ENCODE measurements at places on chromosomes 2 and 18.

DNA sequence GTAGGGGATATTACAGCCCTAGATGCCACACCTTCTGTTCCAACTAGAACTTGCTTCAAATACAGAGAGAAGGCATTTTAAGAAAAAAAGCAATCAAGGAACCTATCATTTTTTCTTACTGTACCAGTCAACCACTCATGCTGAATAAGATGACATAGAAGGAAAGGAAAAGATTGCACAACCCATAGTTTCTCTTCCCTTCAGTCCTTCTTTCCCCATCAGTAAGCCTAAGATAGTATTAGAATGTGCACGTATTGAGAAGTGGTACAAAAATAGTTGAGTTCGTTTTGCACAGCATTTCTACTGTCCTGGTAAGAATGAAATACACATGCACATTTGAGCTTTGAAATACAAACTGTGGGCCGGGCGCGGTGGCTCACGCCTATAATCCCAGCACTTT is 27.0 kb upstream of the HK2 start:
- no peak for DNase-seq

- no peak for DNase-seq
Observed at GRCh38 chr2:56230156-56230555, 46.4 kb downstream of the CCDC85A start.

- no peak for DNase-seq
Observed at GRCh38 chr2:205702576-205702975, 20.3 kb downstream of the NRP2 start.

DNA sequence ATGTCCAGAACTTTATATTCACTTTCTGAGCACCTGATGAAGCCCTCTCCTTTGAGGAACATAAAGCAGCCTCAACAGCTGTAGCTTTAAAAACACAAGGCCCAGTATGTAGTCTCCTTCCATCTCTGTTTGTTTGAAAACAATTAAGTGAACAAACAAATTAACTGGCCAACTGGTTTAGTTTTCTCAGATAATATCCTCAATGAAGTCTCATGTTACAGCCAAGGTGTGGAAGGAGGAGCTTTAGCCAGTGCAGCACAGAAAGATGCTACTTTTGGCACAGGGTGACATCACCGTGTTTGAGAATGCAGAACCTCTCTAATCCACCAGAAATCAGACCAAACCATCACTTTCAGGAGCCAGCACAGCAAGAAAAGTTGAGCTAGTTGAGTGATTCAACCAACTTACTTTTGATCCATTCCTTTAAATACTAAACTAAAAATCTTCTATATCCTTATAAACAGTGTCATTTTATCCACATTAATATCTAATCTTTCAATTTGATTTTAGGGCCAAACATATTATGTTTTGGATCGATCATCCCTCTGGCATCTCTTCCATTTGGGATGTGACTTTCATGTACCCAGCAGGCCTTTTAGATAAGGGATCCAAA is 488.7 kb downstream of the ARHGAP15 start:
- no peak for DNase-seq

DNA sequence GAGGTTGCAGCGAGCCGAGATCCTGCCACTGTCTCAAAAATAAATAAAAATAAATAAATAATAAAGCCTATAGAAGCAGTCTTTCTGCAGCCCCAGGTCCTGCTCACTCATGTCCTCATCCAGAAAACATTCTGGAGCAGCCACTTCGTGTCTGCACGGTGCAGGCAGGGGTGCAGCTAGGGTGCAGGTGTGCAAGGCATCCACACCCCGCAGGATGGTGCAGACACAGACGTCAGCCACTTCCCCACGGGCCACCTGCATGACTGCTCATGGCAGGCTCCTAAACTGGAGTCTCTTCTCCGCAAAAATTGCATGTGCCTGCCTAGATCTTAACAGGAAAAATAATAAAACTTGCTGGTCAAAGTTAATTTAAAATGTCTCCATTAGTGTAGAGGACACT is 80.2 kb upstream of the SNTG2 start:
- DNase-seq: no peak

DNA sequence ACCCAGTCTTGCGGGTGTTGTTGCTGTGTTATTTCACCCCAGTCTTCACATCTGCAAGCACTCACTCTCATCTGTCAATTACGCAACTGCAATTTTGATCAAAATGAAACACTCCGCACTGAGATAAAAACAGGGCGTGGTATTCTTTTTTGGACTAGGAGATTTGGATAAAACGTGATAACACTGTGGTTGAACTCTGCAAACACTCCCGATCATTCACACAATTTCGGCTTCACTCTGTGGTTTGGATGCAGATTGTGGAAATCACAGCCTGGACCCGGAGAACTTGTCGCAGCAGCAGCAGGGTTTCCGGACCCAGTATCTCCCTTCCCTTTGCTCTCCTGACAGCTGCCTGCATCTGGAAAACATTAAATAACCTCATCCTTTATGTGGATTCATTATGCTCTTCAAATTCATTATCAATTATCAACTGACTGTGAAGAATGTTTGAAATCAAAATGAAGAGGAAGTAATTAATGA is 49.4 kb upstream of the APCDD1 start:
- DNase-seq: no peak

DNA sequence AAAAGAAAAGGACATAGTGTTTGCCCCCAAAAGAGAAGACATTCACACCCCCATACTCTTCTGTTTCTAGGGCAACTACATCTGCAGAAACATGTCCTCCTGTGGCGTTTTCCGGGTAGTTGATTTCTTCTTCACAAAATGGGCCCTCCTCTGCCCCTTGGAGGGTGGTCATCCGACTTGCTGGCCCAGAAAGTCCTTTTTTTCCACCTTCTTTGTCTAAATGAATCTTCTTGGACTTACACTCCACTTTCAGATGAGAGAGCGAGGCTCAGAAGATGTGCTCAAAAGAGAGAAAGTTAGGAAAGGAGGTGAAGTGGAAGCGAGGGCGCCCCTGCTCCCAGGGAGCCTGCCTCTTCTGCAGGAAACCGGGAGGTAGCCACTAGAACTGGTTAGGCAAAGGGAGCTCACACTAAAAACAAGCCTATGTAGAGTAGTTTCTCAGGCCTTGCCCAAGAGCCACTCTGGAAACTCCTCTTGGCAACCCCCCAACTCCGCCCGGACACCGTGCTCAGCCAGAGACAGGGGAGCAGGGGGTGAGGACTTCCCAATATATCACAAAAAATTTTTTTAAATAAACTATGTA is 10.2 kb upstream of the SIX3 start:
- DNase-seq: no peak

DNA sequence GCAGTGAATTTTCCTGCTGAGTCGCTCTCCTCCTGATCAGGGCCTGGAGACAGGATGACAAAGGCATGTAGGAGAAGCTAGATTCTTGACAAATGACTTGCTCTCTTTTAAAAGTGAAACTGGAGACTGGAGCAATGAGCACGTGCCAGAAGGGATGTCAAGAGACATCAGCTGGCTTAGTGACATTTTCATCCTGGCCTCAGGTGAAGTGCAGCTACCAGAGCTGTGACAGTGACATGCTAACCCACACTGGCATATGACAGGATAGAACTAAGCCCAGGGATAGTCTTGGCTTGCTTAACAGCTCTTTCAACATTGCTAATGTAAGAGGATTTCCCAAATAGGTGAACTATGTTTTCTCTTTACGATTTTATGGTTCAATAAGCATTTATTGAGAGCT is 757.5 kb upstream of the DDX18 start:
- DNase-seq: no peak

- DNase-seq: no peak
Observed at GRCh38 chr2:67954093-67954748, 108.6 kb downstream of the C1D start.

DNA sequence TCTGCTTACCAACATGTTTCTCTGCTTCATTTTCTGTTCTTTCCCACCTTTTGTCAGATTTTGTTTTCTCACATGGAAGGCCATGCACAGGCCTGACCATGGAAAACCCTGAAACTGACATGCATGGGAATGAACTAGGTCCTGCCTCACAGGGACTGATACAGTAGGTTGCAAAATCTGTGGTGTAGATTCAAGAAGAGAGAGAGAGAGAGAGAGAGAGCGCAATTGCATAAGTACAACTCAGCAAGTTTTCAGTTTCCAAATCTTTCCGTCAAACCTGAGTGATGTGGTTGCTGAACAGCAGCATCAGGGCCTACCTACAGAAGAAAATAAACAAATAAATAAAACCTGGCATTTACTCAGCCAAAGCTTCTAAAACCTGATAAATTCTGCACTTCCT is 87.5 kb upstream of the RNF152 start:
- no peak for DNase-seq

DNA sequence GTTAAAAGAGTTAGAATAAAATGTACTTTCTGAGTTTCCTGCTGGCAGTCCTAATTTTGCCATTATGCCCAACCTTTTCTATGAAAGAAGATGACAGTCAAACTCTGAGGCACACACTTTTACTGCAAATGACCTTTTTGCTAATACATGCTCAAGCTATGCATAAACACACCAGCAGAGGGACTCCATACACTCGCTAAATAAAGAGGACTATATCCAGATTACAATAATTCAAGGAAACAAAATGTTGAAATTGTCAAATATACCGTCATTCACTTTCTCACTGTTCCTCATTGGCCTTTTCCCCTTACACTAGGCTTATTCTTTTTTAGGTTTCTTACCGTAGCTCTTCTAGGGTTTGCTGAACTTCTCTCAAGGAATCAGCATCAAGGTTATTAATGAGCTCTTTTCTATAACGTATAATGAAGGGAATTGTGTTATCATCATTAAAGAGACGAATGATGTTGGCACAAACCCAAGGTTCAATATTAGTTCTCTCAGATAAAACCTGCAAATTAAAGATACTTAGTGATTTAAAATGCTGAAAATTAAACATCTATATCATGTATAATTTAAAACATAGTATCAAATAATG is 25.7 kb downstream of the SRBD1 start:
- no peak for DNase-seq

DNA sequence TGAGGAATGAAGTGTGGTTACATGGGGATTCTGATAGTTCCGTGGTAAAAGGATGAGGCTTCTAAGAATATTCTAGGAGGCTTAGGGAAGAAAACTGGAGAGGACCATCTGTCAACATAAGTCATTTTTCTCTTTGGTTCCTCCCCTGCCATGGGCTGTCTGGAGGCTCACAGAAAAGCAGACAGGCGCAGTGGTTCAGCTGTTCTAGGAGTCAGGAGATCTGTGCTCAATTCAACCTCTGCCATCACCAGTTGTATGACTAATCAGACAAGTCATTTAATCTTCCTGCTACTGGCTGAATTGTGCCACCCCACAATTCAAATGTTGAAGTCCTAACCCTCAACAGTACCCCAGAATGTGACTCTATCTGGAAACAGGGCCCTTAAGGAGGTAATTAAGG is 36.4 kb downstream of the ADAM17 start:
- DNase-seq: no peak

- no peak for DNase-seq
Observed at GRCh38 chr2:218671097-218671653, 627 bp downstream of the RNF25 start.

DNA sequence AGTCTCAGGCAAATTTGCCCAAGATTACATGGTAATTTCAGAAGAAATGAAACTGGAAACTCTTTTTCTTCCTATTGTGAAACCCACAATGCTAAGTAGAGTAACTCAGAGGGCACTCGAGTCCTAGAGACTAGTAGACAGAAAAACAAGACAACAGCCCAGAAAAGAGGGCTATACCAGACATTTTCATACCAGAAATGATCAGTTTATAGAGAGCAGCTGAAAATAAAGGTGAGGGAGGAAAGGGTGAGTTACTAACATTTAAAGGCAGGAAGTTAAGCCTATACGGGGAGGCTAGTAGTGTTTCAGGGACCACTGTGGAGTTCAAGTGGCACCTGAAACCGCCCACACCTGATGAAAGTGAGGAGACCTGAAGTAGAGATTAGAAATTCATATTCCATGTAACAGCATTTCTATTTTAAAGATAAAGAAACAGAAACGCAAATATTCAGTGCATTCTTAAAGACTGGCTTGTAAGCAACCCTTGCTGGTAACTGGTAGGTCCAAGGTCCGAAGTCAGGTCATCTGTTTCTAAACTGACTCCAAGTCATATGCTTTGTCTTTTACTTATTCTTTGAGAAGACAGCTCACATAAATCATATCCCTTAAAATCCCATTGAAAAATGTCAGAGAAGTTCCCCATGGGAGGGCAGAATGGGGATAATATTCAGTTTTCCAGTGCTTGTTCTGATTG is 145.1 kb upstream of the ITGB6 start:
- no peak for DNase-seq

DNA sequence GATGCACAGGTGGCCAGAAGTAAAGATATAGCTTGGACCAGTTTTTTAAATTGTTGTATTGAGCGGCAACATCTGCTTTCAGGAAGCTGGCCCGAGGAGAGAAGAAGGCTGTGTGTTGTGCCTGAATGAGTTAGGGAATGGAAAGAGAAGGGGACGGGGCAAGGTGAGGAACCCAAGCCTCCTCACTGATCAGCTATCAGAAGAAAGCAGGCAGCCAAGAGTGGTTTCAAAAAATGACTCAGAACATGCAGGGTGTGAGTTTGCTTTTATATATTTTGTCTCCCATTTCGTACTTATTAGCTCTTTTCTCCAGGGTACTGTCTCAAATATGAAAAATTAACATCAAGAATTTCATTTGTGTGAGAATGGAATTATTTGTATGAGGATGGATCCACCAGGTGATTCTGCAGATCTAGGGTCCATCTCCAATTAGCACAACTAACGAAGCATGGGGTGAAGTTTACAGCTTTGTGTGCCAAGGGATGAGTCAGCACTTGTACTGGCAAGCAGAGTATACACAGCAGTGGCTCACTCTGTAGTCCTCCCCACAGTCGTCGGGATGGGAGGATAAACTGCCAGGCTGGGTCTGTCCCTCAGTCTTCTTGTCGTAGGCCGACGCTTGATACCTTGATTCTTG is 175.7 kb downstream of the PIEZO2 start:
- no peak for DNase-seq

DNA sequence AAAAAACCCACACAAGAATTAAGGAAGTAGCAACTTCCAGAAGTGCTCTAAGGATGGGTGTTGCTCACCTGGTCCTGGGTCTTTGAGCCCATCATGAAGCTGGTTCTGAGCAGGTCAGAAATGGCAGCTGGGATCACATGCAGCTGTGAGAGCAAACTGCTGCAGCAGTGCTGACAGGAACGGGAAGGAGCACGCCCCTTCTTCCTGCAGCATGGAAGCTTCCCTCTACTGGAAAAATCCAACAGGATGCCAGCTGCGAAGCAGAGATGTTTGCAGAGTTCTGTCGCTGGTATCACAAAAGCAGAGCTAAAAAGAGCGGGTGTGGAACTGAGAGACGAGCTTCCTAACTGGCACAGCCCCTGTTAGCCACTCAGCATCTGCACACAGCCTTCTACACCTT is 33.7 kb downstream of the EIF4E2 start:
- DNase-seq: no peak

GRCh38 chr2:101328474-101329007 is 20.0 kb upstream of the RNF149 start:
- no peak for DNase-seq

DNA sequence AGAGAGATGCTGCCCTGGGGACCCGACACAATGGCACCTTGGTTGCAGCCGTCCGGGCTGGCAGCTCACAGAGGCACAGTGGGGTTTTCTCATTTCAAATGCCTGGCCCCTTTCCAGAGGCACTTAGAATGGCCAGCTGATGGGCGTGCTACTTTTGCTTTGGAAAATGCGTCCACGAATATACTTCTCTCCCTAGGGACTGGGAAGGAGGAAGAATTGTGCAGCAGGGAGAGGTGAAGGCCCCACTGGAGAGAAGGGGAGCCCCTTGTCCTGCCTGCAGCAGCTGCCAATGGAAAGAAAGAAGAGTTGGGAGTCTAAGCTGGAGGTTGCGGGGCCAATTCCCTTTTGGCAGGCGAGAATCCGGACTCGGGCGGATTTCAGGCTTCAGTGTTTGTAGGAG is 1.1 kb upstream of the MAL start:
- no peak for DNase-seq
